NCI-H187 (cell line): ENCODE measurements at places on chromosomes 4 and X.

DNA sequence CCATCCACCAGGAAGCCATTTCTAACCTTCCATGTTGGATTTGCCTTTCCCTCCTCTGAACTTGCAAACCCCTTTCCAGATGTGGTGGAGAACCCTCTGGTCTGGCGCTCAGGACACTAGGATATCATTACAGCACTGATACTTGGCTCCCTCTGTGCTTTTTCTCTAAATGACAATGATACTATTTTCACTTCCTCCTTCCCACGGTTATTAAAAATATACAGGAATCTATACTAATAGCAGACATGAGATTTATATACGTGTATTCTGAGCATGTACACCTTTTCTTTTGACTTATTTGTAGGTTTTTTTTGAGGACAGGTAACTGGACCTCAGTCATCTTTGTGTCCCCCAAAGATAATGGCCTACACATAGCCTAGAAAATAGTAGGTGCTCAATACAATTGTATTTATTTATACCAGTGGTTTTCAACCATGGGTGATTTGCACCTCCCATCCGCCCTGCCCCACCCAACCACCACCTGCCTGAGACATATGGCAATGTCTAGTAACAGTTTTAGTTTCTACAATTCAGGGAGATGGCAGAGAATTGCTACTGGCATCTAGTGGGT is 60.4 kb upstream of the PLAC8 start:
- no peak for DNase-seq

DNA sequence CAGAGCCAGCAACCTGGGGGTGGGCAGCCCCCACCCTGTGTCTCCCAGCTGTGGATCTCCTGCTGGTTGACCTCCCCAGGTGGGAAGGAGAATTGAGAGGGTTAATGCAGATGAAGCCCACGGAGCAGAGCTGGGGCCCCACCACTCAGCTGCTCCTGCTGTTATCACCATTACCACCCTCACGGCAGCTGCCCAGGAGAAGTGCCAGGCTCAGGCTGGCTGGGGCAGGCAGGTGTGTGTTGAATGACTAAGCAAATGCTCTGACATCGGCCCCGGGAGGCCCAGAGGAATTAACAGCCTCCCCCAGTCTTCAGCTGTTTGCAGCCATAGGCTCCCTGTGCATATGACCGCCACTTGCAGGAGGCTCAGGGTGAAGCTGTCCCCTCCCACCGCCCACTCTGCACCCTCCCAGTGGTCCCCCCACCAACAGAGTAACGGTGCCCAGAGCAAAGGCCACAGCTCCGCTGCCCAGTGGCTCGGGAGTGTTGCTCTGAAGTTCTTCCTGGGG is 133.8 kb downstream of the CPZ start:
- DNase-seq = no peak

- no peak for DNase-seq
Measured at GRCh38 chr4:16884673-16885460, 13.6 kb downstream of the LDB2 start.

DNA sequence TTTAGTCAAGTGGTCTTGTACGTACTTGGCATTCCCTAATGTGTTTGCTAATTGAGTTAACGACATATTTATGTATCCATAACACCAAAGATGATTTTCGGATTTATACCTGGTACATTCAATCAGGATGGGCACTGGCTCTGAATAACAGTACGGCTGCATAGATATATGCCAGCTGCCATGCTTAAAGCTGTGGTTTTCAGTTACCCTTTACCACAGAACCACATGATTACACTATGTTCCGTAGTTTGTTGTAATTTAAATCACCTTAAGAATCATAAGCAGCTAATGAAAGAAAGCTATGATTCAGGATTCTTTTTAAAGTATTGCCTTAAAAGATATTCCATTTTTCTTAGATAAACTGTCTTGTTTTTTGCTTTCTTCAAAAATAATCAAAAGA is 53.6 kb downstream of the FIP1L1 start:
- DNase-seq = no peak

DNA sequence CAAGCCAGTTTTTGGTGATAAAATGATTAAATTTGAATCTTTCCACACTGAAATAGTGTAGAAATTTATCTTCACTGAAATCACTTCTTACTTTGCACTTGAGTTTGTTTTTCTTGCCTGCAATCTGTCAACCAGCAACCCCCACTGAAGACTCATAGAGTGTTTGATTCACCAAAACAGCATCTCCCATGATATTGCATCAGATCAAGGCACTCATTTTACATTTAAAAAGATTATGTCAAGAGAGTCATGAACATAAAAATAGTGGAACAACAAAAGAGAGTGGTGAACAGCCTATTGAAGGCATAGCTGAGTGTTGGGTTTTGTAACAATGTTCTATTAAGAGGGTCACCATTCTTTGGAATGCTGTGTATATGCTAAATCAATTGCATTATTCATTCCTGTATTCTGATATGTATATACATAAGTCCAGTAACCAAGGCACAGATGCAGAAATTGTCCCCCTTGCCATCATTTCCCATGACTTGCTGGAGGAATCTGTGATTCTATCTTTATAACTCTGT is 1934.9 kb downstream of the ARAP2 start:
- no peak for DNase-seq

DNA sequence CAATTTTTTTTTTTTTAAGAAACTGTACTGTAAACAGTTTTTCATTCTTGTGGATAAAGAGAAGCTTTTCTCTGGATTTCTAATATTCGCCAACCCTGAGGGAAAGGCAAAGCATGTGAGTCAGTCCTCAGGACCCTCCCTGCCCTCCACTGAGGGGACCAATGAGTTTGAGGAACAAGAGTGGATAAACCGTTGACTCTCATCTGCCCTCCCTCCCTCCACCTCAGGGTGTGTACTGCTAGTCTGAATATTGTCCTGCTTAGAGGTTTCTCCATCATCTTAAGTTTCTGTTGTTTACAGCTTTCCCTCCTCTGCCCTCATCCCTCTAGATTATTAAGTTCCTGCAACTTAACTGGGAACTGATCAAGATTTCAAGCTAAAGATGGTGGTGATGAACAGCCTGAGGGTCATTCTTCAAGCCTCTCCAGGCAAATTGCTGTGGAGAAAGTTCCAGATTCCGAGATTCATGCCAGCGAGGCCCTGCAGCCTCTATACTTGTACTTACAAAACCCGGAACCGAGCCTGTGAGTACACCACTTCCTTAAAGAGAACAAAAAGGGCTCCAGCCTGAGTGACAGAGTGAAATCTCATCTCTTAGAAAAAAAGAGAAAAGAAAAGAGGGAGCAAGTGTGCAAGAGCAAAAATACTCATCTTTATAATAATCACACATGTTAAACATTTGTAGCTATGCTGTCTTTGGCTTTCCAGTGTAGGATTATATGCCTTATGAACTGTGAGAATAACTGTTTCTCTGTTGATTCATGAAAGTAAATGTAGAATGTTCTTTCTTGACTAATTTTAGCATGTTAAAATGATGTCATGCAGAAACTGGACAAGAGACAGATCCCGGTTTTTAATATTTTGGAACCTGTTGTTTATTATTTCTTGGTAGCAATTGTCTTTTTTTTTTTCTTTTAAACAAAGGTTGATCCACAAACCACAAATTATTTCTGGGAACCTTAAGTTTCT is 11.9 kb downstream of the CA5B start:
- no peak for DNase-seq
